ENCODE measurements at places on chromosomes 3 and 15.

DNA sequence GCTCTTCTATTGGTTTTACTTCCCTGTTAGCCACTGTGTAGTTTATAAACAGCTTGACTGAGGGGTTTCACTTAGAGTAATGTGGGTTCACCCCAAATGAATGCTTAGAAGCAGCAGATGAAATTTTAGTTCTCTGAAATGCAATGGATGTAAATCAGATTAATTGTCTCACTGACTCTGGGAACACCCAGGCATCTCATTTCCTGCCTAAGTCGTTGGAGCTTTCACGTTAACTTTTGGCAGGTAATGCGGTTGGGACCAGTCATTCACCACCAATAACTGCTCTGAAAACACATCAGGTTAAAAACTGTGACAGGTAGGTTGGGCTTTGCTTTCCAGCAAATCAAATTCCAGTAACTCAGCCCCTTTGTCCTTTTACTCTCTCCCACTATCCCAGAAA, 775.4 kb downstream of the NTRK3 start:
- no peak for DNase-seq

DNA sequence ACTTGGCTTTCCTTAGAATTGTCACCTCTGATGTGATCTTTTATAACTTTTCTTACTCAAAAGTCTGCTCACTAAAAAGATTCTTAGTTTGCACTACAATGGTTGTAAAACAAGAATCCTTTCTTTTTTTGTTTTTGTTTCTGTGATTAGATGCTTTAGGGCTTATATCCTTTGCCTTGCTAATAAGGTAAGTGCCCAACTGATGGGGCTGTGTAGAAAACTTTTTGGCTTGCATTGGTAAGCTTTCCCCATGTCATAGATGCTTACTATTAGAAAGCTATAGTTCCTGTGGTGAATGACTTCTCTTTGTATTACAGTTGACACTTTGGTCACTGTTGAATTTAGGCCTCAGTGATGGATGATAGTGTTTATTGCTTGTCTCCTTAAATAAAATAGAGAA, 5.1 kb downstream of the ABHD5 start:
- no peak for DNase-seq

DNA sequence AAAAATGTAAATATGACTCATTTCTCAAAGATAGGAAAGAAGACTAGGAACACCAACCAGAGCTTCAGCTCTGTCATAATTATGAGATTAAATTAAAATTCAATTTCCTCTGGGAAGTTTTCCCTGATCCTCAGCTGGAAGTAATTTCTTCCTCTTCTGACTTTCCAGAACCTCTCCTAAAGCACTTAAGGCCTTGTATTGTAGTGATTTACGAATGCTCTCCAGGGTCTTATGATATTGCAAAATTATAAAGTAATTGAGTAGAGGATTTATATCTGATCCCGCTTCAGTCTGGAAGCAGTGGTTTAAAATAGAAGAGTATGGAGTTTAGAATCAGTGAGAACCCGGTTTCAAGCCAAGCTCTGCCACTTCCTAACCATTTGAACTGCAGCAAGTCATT, 279.8 kb downstream of the ZPLD1 start:
- DNase-seq, result no peak

GRCh38 chr15:97189162-97189780, 771.2 kb upstream of the ARRDC4 start:
- no peak for DNase-seq

DNA sequence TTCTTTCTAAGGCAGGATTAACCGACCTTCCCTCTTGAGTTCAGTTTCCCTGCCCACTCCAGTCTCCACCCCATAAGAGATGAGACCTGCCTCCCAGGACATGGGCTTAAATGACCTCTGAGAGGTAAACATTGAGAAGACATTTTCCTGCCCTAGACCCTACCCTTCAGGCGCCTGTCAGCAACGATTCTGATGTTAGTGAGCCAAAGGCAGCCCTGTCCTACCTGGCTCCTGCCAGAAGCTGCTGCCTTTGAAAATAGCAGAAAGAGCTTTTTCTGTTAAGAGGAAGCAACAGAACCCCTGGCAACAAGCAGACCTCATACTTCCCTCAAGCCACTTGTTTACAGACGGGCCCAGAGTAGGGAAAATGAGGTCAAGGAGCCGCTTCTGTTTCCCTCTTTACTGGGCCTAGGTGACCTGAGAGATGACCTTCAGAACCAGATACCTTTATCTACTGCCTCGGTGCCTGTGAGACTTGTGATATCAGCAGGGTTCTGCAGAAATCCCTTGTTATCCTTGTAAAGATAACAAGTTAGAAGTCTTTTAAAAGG, 52.0 kb downstream of the CD200R1L start:
- DNase-seq, result no peak

DNA sequence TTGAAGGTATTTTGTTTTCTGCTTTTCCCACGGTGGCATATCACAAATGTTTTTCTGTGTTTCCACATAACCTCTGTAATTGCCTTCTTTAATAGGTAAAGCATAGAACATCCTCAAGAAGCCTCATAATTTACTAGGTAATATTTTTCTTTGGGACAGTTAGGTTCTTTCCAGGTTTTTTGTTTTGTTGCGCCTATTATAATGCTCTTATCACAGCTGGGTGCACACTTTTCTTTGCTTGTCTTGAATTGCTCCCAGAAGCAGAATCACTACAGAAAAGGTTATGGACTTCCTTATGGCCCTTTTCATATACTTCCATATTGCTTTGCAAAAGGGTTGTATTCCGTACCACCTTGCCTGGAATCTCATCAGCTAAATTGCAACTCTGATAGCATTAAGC, 213.5 kb downstream of the RYR3 start:
- DNase-seq, result no peak

DNA sequence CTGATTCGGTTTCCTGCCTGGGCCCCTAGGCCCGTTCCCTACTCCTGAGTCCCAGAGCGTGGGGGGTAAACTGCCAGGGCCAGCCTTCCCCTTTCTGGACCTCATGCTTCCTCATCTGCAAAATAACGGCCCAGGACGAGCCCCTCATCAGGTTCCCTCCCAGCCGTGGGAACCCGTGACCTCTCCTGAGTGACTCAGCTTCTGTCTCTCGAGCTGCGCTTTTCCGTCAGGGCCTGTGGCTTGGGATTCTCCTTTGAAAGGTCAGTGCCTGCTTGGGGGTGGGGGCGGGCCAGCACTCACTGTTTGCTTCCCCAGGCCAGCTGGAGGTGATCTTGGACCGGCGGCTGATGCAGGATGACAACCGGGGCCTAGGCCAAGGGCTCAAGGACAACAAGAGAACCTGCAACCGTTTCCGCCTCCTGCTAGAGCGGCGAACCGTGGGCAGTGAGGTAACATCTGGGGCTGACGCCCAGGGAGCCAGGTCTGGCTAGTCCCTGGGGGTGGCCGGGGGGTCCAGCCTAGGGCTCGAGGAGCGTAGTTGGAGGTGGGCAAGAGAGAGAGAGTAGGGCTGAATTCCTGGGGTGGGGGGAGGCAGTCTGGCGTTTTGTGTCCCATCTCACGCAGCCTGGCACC, 12.8 kb downstream of the MAN2A2 start:
- no peak for DNase-seq

DNA sequence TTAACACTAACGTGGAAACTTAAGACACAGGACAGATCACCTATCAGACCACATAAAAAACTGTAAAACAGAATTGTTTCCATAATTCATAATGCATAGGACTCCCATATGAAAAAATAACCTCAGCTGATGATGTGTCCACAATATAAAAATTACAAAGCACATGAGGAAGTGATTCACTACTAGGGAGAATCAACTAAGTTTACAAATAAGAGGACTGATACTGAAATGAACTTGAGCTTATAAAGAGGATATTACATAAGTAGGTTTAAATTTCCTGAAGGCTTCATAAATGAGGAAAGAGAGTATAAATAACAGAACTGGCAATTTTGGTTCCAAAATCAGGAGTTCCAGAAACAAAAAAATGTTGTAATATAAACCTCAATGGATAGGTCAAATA, 111.9 kb downstream of the SAMMSON start:
- no peak for DNase-seq

DNA sequence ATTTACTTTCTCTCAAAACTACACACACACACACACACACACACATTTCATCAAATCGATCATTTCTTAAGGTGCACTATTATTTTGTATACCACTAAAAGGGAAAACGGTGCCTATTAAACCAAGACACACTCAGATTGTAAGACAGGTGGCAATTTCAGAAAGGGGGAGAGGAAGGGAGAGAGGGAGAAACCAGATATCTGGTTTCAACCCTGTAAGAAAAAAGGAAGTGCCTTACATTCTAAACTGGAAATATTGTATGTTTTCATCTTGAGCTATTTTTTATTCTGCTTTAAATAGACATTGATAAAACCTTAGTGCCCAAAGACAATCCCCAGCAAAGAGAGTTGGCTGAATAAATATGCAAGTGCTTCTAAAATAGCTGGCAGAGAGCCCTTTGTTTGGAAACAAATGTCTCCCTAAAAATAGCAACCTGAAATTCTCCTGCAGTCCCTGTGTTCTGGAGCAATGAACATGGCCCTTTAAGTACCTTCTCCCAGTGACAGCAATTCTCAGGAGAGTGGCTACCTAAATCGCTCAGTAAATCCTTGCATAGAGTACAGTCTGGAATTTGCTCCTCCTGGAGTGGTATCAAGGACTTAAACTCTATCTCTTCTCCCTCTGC, 85.7 kb downstream of the RARB start:
- no peak for DNase-seq

DNA sequence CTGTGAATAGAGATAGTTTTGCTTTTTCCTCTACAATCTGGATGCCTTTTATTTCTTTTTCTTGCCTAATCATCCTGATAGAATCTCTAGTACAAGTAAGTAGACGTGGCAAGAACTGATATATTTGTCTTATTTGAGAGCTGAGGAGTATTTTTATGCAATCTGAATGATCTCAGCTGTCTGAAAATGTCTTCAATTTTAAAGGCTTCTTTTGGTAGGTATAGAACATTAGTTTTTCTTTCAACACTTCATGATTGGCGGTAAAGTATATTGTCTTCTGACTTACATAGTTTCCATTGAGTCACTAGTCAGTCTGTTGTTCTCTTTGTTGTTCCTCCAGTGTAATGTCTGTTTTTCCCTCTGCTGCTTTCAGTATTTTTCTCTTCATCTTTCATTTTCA, 31.3 kb downstream of the MGA start:
- no peak for DNase-seq

DNA sequence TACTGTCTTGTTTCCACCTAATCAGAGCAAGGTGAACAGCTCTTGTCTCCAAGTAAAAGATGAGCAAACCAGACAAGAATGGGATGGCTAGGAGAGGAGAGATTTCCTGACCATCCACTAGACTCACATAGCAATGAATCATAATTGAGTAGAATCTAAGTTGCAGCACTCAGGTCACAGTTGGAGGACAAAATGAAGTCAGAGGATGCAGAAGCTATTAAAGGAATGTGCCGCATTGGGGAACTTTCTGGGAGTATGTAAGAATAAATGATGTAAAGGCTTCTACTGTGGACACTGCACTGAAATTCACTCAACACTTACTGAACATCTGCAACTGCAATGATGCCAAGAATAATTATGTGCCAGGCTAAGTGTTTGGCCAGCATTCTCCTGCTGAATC, 217.4 kb upstream of the WNT5A start:
- DNase-seq, result no peak

GRCh38 chr15:90654233-90655136, 62.7 kb upstream of the BLM start:
- no peak for DNase-seq

- DNase-seq, result no peak
These were observed 333.9 kb downstream of the TIGIT start for GRCh38 chr3:114627770-114628169.

- DNase-seq, result peak; percentile 28
These were observed 13.9 kb downstream of the CEP152 start for GRCh38 chr15:48796930-48797329.

- no peak for DNase-seq
These were observed 646 bp downstream of the IQCB1 start for GRCh38 chr3:121834157-121834670.

DNA sequence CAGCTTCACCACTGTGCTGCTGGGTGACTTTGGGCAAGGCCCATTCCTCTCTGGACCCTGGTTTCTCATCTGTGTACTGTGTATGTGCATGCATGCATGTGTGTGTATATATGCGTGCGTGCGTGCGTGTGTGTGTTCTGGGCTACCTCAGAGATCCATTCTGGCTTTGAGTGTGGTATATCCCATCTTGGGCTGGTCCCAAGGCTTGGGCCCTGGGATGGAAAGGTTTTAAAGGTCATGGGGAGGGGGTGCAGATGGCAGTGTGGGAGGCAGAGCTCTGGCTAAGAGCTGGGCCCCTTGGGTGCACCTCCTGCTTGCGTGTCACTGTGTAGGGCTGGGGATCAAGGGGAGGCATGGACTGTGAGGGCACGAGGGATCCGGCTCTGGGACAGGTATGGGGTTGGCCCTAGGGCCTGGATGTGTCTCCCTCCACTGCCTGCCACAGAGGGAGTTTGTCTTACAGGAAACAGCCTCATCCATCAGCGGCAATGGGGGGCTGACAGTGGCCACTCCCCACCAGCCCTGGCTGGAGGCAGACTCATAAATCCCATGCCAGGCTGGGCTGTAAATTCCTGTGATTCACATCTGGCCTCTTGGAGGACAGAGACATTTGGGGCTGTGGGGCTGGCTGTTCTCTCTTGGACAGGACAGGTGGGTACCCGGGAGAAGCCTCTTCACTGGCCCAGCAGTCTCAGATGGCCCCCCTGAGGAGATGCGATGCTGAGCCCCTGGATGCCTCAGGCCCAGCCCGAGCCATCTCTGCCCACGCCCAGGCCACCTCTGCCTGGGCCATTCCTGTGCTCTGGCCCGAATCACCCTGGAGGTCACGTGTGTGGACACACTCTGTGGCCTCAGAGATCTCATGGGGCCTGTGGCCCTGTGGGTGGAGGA, 21.4 kb upstream of the CSPG4 start:
- no peak for DNase-seq

DNA sequence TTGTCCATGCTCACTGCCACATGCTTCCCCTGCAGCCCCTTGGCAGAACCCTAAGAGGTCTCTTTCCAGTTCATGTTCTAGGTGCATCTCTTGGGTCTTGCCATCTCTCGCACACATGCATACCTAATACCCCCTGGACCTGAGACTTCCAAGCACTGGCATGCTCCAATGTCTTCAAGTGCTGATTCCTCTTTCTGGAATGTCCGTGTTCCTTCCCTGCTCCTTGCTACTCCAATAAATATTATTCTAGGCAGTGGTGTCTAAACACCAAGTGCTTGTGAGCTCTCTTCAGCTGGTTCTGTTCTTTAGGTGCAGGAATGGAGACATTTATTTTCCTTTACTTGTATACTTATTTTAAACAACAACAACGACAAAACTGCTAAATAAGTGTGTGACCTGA, 370.1 kb downstream of the LPP start:
- no peak for DNase-seq

DNA sequence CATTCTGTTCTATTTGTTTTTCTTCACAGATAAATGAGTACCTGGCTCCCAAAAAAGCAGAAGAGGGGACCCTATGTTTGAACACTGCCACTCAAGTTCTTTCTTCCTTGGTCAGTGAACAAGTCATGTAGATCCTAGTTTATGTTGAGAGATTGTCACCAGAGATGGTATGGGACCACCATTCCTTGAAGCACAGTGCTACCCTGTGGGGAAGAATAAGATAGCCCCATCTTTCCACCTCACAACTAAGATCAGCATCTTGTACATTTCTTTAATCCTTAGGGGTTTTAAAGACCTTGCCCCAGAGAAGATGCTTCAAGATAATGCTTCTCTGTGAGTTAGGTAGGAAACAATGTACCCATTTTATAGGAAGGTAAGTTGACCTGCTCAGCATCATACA, 233.5 kb upstream of the WNT5A start:
- no peak for DNase-seq

GRCh38 chr15:69403594-69403993, 10.6 kb upstream of the KIF23 start:
- no peak for DNase-seq

- no peak for DNase-seq
These were observed 90.9 kb upstream of the AGBL1 start for GRCh38 chr15:85988741-85989140.

- no peak for DNase-seq
These were observed 17.4 kb downstream of the SH3BP5 start for GRCh38 chr3:15315003-15315402.

Data from GM12878 (cell line).